ENCODE measurements at places on chromosomes 4 and X.
A peak's percentile ranks its signal among the peaks of the same experiment; 100 is the strongest.

GRCh38 chr4:176592976-176593670, 199.6 kb downstream of the VEGFC start:
- DNase-seq: no peak

DNA sequence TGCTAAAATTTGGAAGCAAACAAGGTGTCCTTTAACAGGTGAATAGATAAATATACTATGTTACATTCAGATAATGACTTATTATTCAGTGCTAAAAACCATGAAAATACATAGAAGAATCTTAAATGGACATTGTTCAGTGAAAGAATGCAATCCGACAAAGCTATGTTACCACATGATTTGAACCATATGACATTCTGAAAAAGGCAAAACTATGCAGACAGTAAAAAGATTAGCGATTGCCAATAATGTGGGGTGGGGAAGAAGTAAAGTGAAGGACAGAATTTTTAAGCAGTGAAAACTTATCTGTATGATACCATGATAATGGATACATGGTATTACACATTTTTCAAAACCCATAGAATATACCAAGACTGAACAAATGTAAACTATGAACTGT, 926.9 kb downstream of the FAT4 start:
- no peak for DNase-seq

DNA sequence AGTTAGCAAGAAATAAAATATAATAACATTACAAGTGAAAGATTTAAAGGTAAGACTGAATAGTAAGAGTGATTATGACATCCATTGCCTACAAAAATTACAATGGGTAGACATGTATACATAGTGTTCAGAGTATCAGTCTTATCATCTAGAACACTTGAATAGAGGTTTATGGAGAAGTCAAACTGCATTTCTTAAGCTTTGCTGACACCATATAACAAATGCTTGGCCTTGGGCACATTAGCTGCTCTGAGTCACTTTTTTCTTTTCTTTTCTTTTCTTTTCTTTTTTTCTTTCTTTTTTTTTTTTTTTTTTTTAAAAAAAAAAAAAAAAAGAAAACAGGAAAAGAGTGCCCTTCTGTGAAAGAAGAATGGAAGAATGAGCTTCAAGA, 220.0 kb downstream of the SPCS3 start:
- no peak for DNase-seq

DNA sequence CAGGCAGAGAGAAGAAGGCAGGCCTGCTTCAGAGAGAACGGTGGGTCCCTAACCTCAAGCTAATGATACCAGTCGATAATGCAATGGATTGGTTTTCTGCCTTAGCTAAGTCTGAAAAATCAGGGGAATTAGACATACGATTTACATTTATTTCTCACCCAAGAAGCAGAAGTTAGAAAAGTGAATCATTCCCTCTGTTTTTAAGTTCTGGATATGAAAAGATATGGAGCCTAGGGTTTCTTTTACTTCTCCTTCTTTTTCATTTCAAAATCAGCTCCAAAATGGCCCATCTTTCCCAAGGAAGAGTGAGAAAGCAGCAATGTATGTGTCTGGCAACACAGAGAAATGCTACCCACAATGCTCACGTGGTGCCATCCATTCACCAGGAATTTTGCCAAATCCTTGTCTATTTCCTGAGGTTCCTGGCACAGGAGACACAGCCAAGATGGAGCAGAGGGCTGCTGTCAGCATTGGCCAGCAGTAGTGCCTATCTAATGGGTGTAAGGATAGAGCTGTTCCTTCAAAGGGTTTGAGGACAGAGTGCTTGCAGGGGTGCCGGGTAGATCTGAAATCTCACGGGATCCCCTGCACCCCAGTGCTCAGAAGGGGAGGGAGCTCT, 231.5 kb downstream of the MAML3 start:
- DNase-seq: peak; percentile 34

DNA sequence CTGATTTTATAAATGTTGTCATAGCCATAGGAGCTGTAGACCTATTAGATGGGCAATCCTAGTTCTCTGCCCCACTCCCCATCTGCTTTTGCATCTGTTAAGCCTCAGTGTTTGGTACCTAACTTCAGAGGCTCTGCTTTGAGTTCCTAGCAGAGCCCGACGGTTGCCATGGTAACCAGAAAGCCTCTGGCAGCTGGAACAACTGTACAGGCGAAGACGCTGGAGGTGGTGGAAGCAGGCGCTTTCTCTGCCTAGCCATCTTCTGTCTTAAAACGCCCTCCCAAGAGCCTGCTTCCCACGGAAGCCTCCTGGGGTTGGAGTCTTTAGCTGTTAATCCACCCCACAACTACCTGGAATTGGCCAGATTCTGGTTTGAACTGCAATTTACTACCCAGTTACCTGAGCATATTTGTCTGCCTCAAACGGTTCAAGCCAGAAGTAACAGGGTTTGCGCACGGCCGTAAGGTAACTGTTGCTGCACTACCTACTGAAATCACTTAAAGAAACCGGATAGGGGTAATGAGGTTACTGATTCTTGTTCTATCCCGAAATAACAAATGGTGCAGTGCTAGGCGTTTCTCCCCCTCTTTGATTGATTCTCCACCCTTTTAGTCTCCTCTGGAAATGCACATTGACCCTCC, 1.0 kb upstream of the GABRG1 start:
- DNase-seq: no peak

DNA sequence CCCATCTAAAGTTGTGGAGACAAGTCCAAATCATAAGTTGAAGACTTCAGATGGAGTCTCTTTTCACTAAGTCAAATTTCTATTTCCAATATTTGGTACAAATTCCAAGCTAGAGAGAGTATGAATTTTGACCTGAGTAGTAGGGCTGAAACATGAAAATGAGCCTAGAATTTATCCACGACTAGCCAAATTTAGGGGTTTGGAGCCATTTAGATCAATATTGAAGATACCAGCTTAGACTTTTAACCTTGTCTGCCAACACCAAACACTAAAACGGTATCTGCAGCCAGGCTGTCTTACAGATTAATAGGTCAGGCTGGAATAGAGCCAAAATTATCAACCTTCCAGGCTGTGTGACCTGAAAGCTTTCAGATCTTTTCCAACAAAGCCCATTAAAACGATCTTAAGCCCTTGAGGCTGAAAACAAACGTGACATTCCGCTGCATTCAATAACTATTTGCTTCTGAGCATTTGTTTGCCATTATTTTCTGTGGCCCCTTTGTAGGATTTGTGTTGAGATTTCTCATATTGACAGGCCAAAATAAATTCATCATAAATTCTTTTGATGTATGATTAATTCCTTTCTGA, 268.7 kb upstream of the DKK2 start:
- DNase-seq: no peak

DNA sequence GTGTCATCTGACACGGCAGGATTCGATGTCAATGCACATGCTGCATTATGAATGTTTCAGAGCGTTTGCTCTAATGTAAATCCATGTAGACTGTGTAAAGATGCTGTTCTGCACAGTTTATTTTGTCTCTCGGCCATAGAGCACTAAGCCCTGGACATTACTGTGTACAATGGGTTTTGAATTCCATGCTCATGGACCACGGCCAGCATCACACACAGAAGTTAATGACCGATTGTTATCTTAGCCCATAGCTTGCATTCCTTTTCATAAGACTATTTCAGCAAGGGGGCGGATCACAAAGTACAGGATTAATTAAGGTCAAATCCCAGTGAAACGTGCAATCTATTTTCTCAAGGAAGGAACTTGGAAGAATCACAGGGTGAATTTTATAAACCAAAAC, 286.1 kb upstream of the TENM3 start:
- DNase-seq: peak; percentile 99
